ENCODE measurements at places on chromosomes 2 and 18. TPM values are rescaled to one million over a fixed set of nuclear protein-coding genes. Genes with fewer than 3 reads are reported as not detected.

MTCL1 gene
- 50.1 TPM for total RNA-seq

SNX17 gene
- total RNA-seq = 116 TPM

CDH19 gene
- not detected for total RNA-seq

PRKCE gene
- total RNA-seq = 14.0 TPM

PFN4 gene
- total RNA-seq = 1.3 TPM

NEU2 gene
- not detected for total RNA-seq

PDE11A gene
- not detected for total RNA-seq

ALPG gene
- total RNA-seq = 65.3 TPM

CXXC1 gene
- 60.8 TPM for total RNA-seq

AGXT gene
- total RNA-seq = 0.36 TPM

IL36G gene
- not detected for total RNA-seq

TMEM37 gene
- total RNA-seq = 0.28 TPM

DNA sequence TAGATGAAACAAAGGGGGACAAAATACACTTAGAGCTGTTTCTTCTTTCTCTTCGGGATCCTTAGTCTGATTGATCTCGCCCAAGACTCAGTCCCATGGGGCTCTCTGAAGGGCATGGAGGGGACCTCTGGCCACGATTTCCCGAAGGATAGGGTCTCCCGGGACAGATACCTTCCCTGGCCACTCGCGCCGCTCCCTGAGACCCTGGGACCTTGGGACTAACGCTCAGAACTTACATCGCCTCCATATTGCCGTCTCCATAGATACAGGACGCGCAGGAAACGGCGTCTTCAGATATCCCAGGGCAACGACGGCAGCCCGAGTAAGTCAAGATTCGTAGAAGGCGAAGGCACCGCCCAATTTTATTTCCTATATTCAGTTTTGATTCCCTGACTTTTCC, at the start of gene CFAP65:
Gene CFAP65, minus strand, starts transcription at position 265 of the 400 bp plus-strand sequence. CDS start 2,468 bp downstream, outside the sequence.
- DNase-seq = peak; percentile 10

- no peak for DNase-seq
Measured at GRCh38 chr2:98734823-98735260, 3.9 kb upstream of the MGAT4A start.

DNA sequence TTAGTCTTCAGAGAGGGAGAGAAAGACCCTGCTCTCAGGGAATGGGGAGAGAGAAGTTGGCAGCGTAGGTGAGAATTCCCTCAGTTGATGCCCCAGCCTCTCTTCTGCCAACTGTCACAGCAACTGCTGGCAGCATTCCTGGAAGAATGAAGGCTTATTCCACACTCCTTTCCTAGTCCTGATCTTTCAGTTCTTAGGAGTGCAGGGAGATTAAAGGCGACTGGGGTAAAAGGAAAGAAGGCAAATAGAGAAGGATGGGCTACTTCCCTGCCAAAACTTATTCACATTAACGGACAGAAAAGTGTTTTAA, 65.9 kb upstream of the ACAA2 start:
- no peak for DNase-seq

GRCh38 chr18:392928-393573, 107.5 kb downstream of the COLEC12 start:
- no peak for DNase-seq

DNA sequence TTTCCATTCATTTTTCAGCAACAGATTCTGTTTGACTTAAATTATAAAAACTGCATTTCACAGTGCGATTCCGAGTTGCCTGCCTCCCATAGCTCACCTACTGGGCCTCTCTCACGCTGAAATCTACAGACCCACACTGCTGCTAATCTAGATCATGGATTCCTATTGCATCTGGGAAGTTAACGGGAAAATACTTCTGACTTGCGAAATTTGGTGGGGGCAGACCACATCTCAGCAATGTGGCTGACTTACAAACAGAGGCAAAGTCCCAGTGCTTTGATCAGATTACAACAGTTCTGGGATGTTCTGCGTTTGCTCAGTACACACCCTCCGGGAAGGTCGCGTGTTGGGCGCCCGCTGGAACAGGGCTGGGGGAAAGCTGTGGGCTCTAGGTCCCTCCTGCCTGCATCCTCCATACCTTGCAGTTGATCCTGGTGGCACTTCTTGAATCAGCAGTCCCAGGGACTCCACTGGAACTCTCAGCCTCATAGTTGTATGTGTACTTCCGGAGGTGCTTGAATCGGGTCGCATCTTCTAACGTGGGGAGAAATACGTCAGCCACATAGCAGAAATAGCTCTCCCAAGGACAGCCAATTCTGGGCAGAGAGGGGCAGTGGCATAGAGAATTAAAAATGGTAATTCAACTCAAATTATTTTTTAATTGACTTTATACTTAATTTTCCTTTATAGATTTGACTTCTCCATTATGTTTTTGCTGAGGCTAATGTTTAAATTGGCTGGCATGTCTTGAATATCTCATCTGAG, 1.7 kb downstream of the APOB start:
- DNase-seq = no peak

DNA sequence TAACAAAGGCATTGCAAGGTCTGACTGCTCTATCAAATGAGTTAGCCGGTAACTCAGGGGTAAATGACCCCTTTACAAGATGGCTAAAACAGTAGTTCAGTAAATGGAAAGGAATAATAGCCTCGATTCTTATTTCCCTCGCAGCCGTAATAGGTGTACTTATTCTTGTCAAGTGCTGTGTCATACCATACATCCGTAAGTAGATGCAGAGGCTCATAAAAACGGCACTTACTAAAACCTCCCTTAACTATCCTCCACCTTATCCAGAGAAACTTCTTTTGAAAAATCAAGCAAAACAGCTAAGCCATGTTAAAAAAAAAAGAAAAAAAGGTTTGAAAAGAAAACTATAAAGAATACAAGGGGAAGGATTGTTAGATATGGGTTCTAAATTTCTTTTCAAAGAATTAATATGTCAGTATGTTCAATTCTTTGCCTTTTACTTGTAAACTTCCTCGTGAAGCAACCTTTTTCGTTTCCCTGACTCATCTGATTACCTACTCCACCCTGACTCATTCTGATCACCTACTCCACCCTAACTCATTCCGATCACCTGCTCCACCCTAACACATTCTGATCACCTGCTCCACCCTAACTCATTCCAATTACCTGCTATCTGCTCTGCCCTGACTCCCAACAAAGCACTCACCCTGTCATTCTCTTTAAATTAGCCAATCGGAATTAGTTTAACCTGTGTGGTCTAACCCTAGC, 127.5 kb downstream of the SPAG16 start:
- no peak for DNase-seq

DNA sequence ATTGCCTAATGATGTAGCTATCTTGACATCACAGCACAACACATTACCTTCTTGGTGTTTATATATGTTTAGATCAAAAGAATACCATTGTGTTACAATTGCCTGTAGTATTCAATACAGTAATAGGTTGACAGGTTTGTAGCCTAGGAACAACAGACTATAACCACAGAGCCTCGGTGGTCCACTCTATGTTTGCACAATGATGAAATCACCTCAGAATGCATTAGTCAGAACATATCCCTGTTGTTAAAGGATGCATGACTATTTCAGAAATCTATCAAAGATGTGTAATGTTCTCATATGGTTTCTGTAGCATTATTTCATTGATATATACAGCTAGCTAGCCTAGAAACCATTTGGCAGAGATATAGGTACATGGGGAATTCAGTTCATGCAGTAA, 8.9 kb downstream of the METTL5 start:
- no peak for DNase-seq

- DNase-seq = no peak
Measured at GRCh38 chr2:105376789-105377240, 22.0 kb downstream of the FHL2 start.

- DNase-seq = no peak
Measured at GRCh38 chr18:65938592-65939372, 188.0 kb downstream of the CDH7 start.

DNA sequence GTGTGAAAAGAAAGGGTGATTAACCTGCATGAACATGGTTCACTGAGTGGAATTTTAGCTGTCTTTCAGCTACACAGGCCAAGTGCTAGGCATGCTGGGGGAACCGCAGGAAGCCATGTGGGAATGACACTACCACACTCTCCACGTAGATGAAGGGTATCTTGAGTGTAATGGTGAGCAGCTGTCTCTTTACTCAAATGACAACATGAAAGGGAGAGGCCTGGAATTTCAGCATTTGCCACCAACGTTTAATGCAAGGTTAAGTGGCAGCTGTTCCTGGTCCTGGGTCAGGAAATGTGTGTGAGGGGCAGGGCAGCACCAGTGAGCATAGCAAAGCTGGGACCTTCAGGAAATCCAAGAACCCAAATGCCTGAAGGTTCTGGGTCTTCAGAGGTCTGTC, 588.4 kb downstream of the SLC4A3 start:
- DNase-seq = no peak

DNA sequence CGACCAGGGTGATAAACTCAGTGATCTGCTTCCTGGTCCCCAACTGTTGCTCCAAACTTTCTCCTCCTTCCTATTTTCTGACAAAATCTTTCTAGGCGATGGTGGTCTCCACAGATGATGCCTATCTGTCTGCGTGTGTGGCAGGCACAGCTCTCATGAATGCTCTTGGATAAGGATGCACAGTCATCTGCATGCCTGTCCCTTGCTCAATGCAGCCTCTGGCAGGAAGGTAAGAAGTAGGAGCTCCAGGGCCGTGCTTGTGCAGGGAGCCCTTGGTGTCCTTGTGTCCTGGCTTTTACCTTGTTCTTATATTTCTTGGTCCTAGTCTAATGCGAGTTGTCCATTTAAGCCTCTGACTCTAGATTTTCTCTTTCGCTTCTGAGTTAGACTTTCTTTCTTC, 57.5 kb downstream of the INSIG2 start:
- no peak for DNase-seq

GRCh38 chr2:235936493-235936892, 231.7 kb downstream of the GBX2 start:
- no peak for DNase-seq

- DNase-seq = no peak
Measured at GRCh38 chr2:162091325-162092007, 17.5 kb upstream of the DPP4 start.

DNA sequence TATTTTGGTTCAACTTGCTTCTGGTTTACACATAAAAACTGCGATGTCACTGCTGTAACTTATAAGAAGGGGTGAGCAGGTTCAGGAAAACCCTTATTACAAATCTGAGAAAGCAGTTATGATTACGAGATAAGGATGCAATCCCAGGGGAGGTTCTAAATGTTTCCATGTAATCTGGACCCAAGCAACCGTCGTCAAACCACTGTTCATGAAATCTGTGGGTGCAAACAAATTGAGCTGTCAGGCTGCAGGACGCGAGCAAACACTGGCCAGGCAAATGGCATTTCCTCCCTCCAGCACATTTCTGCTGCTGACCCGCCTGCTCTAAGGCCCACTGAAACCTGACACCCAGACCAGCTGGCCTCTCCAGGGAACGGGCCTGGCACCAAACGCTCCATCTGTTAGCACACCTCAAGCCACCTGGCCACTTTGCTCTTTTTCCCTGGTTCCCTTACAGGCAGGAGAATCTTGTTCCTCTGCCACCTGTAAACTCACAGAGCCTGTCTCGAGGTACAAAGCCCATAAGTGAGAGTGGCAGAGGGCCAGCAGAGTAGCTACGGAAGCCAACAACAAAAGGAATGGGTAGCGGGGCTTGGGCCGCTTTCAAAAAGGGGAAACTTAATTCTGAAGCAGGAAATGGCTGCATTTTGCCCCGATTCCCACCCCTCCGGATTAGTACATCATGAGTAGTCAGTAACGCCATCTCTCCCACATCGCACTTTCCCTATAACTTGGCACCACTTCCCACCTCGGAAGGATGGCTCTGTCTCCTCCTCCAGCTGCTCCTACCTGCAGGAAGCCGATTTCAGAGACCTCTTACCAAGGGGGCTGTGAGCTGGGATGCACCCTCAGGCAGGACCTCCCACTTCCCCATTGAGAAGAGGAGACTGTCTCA, 26.5 kb downstream of the CRACDL start:
- DNase-seq = no peak

GRCh38 chr18:49944663-49945062, 131.3 kb upstream of the ACAA2 start:
- DNase-seq = no peak

DNA sequence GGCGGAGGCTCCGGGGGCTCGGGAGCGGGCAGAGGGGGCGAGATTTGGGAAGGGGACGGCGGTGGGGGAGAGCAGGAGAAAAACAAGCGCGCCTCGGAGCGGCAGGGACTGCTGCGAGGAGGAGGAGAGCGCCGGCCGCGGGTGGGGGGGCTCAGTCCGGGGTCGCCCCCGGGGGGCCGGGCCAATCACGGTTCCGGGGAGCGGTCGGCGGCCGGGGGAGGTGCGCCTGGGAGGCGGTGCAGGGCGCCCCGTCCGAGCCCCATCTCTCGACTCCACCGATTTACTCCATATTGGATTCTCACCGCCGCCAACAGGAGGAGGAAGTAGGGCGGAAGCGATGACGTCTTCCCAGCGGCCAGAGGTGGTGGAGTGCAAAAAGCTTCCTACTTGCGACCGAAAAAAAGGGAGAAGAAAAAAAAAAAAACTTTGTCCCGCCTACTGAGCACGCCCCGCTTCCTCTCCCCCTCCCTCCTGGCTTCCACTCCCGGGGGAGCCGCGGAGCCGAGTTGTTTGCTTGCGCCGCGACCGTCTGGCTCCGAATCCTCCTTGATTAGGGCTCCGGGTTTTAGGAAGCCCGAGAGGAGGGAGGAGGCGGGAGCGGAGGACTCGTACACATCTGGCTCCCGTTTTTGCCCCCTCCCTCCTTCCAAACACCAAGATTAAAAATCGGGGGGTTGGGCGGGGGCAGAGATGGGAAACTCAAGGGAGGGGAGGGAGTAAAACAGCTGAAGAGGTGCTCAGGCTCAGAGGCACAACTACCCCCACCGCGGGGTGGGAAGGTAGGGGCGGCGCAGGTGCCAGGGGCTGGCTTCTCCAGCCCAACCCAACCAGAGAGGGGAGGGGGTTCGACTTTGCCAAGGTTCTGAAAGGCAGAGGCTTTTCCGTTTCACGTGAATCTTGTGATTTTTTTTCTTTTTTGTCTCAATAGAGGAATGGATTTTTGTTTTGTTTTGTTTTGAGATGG, at the start of gene SPRED2:
Gene SPRED2, minus strand, starts transcription at position 373 of the 964 bp plus-strand sequence. CDS start 612 bp downstream, outside the sequence.
- DNase-seq = peak; percentile 94

- DNase-seq = no peak
Measured at GRCh38 chr2:102181376-102181775, 5.4 kb upstream of the IL1RL2 start.

DNA sequence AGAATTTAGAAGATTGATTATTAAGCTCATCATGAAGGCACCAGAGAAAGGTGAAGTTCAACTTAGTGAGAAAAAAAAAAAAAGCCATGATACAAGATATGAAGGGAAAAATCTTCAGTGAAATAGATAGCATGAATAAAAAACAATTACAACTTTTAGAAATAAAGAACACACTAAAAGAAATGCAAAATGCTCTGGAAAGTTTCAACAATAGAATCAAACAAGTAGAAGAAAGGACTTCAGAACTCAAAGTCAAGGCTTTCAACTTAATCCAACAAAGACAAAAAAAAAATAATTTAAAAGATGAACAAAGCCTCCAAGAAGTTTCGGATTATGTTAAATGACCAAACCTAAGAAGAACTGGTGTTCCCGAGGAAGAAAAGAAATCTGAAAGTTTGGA, 105.5 kb downstream of the GRB14 start:
- no peak for DNase-seq

All from Panc1 (cell line).